ENCODE measurements at places on chromosomes 5 and 9.
A peak's percentile ranks its signal among the peaks of the same experiment; 100 is the strongest.

GRCh38 chr5:84260939-84261338, 123.7 kb downstream of the EDIL3 start:
- no peak for DNase-seq

DNA sequence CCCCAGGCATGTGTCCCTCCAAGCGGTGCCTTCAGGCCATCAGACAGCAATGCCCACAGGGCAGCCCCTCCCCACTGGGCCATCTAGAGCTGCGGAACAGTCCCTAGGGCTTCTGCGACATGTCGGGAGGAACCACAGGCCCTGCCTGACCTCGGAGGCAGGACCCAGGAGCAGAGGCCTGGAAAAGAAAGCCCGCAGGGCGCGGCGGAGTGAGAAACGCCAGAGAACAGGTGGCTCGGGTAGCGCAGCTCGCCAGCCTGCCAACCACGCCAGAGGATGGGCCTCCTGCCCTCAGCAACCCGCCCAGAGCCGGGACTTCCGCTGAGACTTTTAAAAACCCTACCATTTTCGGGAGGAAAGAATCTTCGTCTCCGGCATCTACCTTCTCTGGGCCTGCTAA, 715 bp downstream of the LCN8 start:
- no peak for DNase-seq

DNA sequence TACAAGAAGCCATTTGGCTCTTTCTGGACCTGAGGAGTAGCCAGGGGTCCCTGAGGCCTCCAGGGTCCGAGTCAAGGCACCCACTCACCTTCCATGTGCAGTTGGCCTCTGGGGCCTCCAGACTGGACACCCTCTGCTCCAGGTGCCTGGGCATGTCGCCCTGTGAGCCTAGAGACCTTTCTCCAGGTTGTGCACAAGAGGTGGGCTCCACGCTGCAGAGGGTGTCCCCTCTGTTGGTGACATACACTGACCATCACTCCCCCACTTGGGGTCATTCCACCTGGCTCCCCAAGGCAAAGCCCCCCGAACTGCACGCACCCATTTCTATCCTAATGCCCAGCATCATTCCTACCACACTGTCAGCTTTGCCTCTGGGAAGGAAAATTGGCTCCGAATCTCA, 48.8 kb downstream of the RASGEF1C start:
- no peak for DNase-seq

DNA sequence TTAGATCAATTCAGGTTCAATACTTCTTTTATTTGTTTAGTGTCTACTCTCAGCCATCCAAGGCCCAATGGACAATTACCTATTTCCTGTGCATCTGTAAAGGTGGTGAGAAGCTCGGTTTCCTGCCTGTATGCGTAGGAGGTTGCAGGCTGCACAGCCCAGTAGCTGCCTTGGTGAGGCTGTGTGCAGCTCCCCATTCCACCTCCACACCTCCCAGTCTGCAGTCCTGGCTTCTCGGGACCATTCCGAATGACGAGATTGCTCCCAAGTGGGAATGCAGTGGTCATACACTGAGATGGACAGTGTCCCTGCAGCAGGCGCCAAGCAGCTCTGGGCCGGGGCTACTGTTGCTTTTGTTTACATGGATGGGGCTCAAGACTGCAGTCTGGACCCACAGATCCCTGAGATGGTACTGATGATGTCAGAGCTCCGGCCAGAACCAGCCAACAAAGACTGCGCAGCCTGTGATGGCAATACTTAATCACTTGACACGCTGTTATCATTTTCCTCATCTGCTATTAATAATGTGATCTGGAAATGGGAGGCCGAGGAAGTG, 206.1 kb upstream of the IRX1 start:
- no peak for DNase-seq

DNA sequence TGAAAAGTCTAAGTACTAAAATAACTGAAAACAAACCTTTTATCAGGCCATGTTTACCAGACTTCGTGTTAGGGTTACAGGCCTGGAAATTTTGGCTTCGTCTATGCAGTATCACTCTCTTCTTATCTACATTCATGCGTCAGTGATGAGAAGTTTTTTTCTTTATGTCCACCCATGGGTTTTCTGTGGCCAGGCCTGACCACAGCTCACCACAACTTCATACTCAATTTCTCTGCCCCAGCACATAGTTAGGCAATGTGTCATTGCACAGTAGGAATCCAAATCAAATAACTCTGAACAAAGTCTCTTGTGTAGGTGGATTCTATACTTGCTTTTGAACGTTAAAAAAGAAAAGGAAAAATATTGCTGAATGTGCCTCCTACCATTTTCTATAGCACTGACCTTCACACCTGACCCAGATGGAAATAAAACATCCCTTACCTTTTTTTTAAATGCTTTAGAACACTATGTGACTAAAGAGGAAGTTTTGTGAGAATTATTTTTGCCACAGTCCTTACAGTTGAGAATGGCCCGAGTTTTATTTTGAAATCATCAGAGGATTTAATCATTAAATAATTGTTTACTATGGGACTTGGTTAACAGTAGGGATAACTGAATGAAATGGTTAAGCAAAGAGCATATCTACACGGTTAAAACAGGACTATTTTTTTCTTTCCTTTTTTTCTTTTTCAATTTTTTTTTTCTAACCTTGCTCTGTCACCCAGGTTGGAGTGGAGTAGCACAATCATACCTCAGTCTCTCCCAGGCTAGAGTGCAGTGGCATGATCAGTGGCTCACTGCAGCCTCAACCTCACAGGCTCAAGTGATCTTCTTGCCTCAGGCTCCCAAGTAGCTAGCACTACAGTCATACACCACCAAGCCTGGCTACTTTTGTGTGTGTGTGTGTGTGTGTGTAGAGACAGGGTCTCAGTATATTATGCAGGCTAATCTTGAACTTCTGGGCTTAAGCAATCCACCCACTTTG, 1247.0 kb upstream of the ACO1 start:
- peak; percentile 72 for DNase-seq

DNA sequence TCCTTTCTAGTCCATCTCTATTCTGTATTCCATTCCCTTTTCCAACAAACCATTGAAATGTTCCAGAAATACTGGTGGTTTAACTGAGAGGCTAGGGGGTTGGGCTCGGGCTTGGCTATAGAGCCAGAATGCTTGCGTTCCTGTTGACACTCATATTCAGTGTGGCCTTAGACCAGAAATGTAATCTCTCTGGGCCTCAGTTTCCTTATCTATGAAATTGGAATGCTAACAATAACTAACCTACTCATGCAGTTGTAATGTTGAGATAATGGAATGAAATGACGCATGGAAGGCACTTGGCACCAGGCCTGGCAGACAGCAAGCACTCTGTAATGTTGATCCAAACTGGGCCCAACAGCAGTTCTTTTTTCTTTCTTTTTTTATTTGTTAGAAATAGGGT, 26.8 kb downstream of the JADE2 start:
- peak; percentile 96 for DNase-seq

- no peak for DNase-seq
These were observed 147.8 kb upstream of the CCNH start for GRCh38 chr5:87560528-87560927.

GRCh38 chr5:151572657-151573368, 18.3 kb downstream of the FAT2 start:
- DNase-seq = no peak

All from MG63 (cell line).